ENCODE measurements at places on chromosomes 12 and 14.

DNA sequence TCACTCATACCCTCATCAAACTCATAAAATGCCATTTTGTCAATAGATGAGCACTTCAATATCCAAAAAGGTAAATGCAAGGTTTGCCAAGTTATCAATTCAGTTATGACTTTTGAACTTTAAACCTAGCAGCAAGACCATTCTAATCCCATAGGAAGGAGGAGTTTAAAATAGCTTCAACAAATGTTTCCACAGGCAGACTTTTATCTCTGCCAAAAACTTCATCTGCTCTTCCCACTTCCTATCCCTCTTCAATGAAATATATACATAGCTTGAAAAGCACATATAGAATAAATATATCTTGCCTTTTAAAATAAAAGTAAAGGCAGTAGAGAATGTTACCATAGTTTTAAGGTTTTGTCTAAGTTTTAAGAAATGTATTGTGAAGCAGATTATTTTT, 1749.1 kb upstream of the SEL1L start:
- DNase-seq, result no peak

DNA sequence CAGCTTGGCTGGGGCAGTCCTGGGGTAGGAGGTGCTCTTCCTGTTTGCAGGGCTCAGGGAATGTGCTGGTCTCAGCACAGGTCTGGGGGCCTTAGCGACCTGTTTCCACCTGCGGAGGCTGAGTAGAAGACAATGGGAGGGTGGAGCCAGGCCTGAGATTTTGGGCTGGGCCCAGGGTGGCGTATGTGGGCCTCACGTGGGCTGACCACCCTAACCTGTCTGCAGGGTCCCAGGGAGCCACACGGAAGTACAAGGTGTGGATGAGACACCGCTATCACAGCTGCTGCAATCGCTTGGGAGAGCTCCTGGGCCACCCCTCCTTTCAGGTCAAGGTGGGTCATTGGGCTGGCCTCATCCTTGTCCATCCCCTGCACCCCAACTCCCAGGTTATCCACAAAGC, 1.1 kb downstream of the NOC4L start:
- DNase-seq, result no peak

DNA sequence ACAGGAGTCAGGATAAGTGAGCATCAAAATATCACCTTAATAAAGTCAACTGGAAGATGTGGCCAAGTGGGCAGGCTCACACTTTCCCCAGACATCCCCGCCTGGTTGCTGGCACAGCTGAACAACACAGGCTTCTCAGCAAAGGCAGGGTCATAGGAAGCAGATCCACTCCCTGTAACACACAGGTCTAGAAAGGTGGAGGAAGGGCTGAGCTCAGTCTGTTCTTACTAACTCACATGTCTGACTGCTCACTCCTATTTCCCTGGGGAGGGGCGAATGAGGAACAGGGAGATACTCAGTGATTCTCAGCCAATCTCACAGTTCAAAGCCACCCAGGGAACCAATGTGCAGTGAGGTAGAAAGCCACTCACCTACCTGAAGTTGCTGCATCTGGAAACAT, 45.0 kb upstream of the AMN1 start:
- no peak for DNase-seq

DNA sequence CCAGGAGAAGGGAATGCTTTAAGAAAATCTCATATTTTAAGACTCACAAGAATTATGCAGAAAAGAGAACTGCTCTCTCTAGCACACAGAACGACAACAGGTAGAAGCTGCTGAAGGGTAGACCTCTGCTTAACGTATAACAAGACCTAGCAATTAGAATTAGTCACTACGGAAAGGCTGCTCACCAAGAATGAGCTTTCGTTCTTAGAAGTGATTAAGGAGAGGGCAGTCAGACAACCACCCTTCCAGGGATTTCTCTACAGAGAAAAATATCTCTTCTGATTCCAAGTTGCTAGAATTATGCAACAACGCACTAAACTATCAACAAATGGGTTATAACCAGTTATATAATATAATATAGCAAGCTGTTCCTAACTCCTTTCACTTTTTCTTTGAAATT, 18.6 kb downstream of the LRIG3 start:
- no peak for DNase-seq

- no peak for DNase-seq
These were observed 8.6 kb upstream of the SNRNP35 start for GRCh38 chr12:123449249-123449733.

GRCh38 chr12:115710104-115710564, 567.4 kb downstream of the MED13L start:
- no peak for DNase-seq

- no peak for DNase-seq
These were observed 65.5 kb upstream of the STON2 start for GRCh38 chr14:81465507-81466228.

DNA sequence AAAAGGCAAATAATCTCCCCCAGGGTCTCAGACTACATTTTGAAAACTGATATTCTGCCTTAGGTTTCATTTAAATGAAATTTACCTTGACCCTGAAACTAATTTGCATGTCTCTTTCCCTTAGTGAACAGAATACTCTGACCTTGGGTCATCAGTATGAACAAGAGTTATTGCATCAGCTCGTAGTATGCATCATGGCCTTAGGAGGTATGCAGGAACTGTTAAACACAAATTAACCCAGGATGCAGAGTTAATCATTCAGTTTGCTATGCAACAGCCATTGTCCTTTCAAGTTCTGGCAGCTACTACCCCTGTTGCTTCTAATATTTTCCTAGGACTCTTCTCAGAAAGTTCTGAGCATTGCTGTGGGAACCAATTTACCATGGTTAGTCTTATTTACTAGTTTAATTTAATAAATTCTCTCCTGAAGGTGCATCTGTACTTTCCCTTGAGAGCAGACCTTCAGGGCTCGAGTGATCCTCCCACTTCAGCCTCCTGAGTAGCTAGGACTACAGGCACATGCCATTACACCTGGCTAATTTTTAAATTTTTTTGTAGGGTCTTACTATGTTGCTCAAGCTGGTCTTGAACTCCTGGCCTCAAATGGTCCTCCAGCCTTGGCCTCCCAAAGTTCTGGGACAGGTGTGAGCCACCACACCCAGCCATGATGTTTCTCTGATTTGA, 126.7 kb downstream of the TTC6 start:
- no peak for DNase-seq

GRCh38 chr14:95301527-95302187, 18.1 kb downstream of the CLMN start:
- DNase-seq, result no peak

DNA sequence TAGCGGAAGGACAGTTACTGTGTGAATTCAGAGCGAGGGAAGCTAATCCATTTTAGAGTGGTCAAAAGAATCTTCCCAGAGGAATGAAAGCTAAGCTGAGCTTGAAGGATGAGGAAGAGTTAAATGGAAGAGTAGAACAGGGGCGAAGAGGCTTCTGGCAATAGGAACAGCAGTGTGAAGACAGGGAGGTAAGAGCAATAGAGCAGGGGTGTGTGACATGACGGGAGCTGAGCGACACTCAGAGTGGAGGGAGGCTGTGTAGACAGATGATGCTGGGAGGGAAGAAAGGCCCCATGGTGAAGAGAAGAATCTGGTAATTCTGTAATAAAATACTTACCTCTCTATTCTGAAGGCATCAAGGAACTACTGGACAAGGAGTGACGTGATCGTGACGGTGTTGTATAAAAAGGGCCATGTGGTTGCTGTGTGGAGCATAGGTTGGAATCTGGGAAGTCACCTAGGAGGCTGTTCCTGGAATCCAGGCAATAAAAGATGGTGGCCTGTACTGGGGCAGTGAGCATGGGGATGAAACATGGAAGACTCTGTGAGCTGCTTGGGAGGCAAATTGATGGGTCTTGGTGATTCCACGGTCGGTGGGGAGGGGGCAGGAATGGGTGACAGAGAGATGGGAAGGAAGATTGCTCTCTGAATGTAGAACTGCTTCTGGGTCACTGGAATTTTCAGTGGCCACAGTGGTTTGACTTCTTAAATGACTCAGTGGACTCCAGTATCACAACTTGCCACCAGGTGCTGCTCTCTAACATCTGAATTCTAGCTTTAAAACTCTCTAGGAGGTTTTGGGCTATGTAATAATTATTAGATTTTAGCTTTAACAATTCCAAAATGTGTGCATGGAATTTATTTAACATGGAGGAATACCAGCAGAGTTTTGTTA, 164.1 kb downstream of the ATP23 start:
- no peak for DNase-seq

GRCh38 chr14:93040982-93041381, 74.7 kb downstream of the ITPK1 start:
- DNase-seq, result no peak

GRCh38 chr14:77184396-77185092, 2.9 kb downstream of the TMEM63C start:
- DNase-seq, result no peak

DNA sequence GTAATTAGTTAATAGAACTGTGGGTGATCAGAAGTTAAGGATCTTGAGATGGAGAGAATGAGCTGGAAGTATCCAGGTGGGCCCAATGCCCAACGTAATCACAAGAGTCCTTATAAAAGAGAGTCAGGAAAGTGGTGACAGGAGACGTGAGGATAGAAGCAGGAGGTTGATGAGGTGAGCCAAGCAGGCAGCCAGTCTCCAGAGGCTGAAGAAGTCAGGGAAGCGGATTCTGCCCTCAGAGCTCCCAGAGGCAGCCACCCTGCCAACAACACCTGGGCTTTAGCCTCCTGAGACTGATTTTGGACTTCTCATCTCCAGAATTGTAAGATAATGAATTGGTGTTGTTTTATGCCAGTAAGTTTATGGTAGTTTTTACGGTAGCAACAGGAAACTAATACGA, 10.1 kb upstream of the SAV1 start:
- no peak for DNase-seq

GRCh38 chr12:123530668-123531067, 2.9 kb downstream of the RILPL1 start:
- no peak for DNase-seq

GRCh38 chr12:67695974-67696373, 47.4 kb downstream of the DYRK2 start:
- no peak for DNase-seq

- no peak for DNase-seq
These were observed 55.8 kb upstream of the GALNT9 start for GRCh38 chr12:132384916-132385774.

DNA sequence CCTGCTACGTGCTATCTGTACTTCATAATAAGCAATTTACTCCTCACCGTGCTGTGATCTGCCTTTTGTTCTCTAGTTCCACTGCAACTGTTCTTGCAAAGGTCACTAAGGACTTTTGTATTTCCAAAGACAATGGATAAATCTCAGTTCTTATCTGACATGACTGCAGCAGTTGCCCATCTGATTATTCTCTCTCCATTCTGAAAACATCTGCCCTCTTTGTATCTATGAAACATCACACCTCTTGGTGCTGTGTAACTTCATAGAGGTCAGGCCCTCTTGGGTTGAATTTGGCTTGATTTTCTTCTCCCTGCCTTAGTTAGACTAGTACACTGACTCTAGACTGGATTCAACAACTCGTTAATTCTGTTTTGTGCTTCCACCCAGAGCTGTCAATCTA, 319.6 kb downstream of the BTG1 start:
- DNase-seq, result no peak

GRCh38 chr12:70920891-70921290, 353 bp upstream of the PTPRR start:
- no peak for DNase-seq

- no peak for DNase-seq
These were observed 30.6 kb upstream of the LMO3 start for GRCh38 chr12:16636435-16637055.

GRCh38 chr12:47997321-47997720, 7.0 kb downstream of the COL2A1 start:
- no peak for DNase-seq

- DNase-seq, result no peak
These were observed 193.9 kb upstream of the OR4E1 start for GRCh38 chr14:21867541-21867940.

- no peak for DNase-seq
These were observed 32.6 kb downstream of the PELI2 start for GRCh38 chr14:56150645-56151345.

- DNase-seq, result no peak
These were observed 33.8 kb downstream of the CACNA2D4 start for GRCh38 chr12:1884651-1885050.

GRCh38 chr12:8622646-8623045, 10.0 kb upstream of the AICDA start:
- DNase-seq, result no peak

DNA sequence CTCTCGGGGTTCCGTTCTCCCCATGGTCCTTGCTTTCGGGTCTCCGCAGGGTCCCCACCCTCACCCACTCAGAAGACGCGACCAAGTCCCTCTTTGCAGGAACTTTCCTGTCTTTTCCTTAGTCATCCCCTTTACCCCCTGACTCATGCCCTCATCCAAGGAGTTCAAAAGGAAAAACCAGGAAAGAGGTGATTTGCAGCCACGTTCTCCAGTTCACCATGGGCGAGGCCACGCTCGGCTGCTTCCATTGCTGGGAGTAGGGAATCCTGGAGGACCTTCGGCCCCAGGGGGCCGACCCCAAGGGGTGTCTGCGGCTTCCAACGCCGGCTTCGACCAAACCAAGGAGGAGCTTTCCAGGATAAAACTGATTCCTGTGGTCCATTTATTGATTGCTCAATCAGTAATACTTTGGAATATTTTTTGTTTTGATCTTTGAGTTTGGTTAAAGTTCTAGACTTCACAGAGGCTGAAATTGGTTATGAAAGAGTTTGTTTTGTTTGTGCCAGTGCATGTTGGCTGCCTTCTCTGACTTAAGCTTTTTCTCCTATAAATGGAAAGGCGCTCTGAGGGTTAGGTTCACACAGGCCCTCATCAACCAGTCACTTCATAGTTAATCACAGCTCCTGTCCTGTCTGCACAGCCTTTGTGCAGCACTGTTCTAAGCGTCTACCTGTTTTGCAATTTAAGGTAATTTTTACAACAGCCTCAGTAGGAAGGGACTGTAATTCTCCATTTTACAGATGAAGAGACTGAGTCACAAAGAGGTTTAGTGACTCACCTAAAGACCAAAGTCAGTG, 827 bp downstream of the ALDH2 start:
- DNase-seq, result no peak

GRCh38 chr14:92039063-92039718, 668 bp downstream of the TRIP11 start:
- DNase-seq, result no peak

DNA sequence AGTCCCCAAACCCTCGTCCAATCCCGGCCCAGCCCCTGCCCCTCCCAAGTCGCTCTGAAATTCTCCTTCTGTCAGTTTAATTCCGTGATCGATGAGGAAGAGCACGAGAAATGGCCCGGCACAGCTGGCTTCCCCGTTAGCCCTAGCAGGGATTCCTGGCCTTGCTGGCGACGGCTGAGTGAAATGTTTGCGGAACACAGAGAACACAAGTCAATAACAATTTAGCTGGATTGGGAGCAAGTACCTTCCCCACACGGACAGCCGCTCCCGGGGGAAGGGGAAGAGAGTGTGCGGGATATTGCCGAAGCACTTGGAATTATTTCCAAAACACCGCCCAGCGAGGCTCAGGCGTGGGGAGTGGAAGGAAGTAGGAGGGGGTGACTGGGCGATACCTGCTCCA, 134.6 kb downstream of the RBM19 start:
- no peak for DNase-seq

All from cortex of kidney (tissue), 1 donor.